ENCODE measurements at places on chromosomes 2 and 18.

- DNase-seq: no peak
Observed at GRCh38 chr18:36284671-36285295, 12.7 kb upstream of the FHOD3 start.

DNA sequence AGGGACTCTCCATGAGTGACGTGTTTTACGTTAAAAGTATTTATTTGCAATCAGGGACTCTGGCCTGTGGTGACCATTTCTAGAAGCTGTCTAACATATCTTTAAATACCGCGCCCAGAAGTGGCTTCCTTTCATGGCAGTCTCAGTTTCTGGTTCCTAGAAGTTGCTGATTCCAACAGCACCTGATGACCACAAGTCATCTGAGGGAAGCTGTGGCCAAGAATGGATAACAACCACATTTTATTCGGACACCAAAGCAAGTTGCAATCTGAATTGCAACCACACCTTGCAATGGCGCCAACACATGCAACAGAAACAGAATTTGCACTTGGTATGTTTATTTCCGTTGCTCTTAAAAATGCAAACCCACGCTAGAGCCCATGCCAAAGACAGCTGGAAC lies 33.1 kb downstream of the MEX3C start:
- no peak for DNase-seq

DNA sequence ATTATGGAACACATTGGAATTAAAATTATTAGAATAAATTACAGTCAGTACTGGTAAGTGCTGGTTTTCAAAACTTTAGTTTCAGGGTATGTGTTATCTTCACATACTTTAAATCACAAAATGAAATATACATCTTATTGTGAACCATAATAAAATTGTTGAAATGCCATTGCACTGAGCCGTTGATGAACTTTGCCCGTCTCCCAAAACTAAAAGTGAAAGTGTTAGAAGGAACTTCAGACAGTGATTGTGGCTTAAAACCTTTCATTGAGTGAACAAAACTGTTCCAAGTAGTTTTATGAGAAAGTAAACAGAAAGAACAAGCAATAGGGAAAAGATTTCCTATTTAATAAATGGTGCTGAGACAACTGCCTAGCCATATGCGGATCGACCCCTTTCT lies 811.6 kb downstream of the PLCL1 start:
- DNase-seq: no peak

DNA sequence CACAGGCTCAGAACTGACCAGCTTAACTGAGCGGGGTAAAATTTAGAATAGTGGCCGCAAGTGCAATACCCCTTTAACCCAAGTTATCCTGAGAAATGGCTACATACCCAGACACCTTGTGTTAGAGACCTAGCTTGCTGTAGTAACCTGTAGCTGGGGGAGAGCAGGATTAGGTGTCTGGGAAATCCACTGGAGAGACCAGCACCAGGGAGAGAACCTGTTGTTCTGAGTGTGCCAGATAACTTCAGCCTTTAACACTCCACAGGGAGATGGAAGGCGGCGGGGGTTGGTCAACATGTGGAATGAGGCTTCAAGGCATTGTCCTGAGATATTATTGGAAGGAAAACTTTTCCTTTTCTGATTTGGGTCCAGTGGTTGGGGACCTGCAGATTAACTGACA lies 356.0 kb downstream of the PTPRM start:
- no peak for DNase-seq

GRCh38 chr2:73896362-73897239 lies 3.8 kb downstream of the ACTG2 start:
- no peak for DNase-seq

GRCh38 chr2:127233710-127234109 lies 13.6 kb upstream of the CYP27C1 start:
- DNase-seq: no peak

All from liver (tissue), 10 donors.